ENCODE measurements at places on chromosomes 1 and 21. TPM values are rescaled to one million over a fixed set of nuclear protein-coding genes. Genes with fewer than 3 reads are reported as not detected.

DNA sequence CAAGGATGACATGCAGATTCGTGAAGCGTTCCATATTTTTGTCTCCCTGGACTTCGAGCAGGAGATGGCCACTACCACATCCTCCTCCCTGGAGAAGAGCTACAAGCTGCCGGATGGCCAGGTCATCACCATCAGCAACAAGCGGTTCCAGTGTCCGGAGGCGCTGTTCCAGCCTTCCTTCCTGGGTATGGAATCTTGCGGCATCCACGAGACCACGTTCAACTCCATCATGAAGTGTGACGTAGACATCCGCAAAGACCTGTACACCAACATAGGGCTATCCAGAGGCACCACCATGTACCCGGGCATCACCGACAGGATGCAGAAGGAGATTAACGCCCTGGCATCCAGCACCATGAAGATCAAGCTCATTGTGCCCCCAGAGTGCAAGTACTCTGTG, 3.3 kb downstream of the TMEM222 start:
- no peak for DNase-seq

DNA sequence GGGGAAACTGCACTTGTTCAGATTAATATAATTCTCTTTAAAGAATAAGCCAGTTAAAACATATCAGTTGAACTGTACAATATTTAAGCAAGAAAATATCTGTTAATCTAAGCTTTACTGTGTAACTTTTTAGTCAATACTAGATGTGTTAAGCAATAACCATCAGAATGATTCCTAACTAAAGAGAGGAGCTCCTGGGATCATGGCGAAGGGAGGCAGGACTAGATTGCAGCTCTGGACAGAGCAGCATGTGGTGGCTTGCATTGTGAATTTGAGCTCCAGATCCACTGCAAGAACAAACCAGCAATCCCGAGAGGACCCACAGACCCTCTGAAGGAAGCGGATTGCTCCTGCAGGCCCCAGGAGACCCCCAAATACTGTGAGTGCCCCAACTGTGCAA, 21.9 kb downstream of the LYST start:
- DNase-seq: no peak

GRCh38 chr1:3456449-3456963, 2.0 kb downstream of the ARHGEF16 start:
- no peak for DNase-seq

The RASSF5 gene
- 158 TPM for total RNA-seq

DNA sequence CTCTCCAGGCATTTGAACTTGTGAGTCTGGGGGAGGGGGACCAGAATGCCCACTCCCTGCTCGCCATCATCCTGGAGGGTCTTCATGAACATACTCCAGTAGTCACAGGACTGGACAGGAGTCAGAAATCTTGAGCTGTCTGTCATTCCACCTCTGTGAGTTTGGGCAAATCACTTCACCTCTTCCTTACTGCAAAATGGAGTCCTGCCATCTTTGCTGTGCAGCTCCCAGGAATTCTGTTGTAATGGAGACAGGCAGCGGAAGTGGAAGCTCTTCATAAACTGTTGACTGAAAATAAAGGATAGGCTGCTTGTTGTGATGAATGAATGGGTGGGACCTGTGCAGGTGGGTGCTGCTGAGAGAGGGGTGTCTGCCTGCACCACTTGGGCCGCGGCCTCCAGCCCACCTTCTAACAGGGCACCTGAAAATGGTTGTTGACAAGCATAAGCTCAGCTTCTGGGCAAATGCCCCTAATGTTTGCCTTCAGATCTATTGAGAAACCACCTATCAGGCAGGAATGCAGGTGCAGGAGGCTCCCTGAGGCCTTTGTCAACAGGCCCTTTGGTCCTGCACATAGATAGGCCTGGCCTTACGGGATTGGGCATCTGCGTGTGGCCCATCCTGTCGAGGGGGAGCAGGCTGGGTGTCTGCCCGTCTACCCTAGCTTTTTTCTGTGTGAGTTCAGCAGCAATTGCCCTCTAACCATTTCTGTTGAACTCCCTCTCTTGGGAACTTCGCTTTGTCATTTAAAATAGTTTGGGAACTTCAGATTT, 321.0 kb downstream of the RPS6KC1 start:
- no peak for DNase-seq

- DNase-seq: no peak
These were observed 253.8 kb downstream of the DYRK1A start for GRCh38 chr21:37620401-37620800.

DNA sequence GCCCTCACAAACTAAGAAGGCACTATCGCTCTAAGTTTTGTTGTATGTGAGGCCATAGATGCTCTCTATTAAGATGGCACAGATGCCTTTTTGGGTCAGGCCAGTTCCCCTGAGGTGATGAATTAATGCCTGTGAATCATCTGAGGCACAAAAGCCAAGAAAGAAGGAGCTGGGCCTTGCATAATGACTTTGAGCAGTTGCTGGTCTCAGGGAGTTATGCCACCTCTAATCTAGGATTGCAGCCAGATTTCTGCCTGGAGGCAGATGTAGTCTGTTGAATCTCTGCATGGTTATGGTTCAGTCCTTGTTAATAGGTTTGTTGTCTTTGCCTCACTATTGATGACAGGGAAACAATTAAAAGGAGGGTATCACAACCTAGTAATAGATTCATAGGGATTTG, 168.1 kb upstream of the CHRM3 start:
- DNase-seq: no peak

- peak; percentile 43 for DNase-seq
These were observed 1.7 kb upstream of the RIPK4 start for GRCh38 chr21:41768437-41769042.

The MAGI3 gene
- 4.9 TPM for total RNA-seq

DNA sequence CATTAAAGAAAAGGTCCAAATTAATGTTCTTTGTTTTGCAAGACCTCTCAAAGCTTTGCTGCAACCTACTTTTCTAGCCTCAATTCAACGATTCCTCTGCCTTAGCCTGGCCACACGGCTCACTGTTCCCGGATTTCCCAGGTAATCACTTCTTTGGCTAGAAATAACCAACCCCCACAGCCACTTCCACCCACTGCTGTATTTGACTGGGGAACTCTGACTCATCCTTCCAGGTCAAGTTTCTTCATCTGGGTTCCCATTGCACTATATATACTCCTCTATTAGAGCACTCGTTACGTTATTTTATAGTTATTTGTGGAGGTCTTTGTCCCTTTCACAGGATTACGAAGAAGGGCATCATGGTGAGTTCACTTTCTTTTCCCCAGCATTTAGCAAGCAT, 185.9 kb downstream of the CACNA1E start:
- DNase-seq: no peak

The TGFB2 gene
- total RNA-seq: not detected

DNA sequence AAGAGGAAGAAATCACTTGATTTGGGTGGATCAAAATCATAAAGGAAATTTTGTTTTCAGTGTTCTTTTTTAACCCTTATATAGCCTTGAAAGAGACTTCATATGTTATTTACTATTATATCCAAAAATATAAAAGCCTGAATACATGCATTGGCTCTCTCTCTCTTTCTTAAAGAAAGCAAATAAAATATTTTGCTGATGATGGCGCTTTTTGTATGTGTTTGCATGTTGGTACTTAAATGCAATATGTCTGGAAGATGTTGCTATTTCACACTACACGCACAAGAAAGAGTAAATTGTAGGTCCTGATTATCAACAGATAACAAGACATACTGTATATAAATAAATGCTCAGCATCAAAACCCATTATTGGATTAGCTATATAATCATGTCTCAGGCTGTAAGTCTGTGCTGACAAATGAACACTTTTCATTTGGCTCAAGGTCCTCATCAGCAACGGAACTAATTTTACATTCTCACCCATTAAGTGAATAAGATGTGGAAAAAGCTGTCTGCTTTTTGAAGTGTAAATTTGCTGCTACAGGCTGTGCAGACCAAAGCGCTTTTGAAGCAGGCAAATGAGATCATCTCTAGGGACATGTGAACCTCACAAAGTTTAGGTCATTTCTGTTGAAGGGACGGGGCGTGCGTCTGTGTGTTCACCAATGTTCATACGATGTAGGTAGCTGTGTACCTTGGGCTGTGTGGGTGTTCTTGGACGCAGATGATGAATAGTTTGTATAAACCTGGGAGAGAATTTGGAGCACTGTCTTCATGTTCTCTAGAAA, 122.4 kb upstream of the LMO4 start:
- DNase-seq: no peak

- no peak for DNase-seq
These were observed 72.5 kb downstream of the SYDE2 start for GRCh38 chr1:85128316-85128715.

DNA sequence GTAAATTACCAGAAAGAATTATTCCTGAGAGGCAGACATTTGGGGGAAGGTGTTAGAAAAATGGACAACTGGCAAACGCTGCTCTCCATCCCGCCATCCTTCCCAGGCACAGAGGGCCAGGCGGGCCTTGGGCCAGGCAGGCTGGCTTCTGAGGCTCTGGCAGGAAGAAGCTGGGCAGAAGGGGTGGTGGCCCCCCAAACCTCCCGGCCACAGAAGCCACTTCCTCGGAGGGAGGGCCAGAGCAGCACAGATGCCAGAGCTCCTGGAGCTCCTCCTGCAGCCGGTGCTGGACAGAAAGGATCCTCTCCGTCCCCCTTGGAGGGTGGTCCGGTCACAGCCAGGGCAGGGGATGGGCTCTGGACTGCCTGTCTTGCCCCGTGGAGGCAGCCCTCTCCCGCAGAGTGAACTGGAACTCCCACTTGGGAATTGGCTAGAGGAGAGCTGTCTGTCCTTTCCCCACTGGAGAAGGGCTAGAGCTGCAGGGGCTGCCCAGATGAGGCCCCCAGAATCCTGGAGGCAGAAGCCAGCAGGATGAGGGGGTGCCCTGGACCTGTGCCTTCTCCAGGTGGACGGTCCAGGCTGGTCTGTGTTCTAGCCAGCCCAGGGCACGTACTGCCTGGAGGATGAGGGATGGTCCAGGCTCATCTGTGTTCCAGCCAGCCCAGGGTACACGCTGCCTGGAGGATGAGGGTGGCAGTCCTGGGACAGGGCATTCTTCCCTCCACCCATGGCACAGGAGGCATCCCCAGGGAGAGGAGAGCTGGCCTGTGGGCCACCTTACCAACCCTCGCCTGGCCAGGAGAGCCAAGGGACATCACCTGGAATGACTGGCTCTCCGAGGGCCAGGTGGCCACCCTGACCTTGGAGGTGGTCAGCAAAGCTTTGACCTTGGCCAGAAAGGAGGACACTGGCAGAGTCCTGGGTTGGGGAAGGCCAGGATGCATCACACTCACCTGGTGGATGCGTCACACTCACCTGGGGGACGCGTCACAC, 47.4 kb upstream of the ACTRT2 start:
- no peak for DNase-seq

The ZBED6 gene
- 31.0 TPM for total RNA-seq

GRCh38 chr1:236808005-236808404, 12.9 kb downstream of the MTR start:
- DNase-seq: no peak

DNA sequence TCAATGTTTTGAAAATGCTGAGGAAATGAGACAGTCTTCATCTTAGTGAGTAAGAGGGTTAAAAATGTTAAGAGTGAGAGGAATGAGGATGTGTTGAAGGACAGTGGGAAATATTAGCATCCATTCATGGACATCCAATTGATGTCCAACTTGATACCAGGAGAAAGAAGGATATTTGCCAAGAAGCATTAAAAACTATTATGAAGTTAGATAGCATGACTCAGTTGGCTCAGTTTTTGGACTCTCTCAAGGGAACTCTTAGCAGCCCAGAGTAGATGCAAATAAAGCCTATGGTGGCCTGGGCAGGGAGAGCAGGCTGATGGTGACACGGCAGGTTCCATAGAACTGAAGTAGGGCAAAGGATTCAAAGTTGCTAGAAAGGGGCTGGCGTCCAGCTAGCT, 171.0 kb downstream of the ZZZ3 start:
- DNase-seq: no peak

The MFSD2A gene
- 3.7 TPM for total RNA-seq

The FNDC5 gene
- total RNA-seq: not detected

The EXO1 gene
- 2.3 TPM for total RNA-seq

GRCh38 chr1:2212532-2213491, 15.3 kb upstream of the SKI start:
- DNase-seq: peak; percentile 47

DNA sequence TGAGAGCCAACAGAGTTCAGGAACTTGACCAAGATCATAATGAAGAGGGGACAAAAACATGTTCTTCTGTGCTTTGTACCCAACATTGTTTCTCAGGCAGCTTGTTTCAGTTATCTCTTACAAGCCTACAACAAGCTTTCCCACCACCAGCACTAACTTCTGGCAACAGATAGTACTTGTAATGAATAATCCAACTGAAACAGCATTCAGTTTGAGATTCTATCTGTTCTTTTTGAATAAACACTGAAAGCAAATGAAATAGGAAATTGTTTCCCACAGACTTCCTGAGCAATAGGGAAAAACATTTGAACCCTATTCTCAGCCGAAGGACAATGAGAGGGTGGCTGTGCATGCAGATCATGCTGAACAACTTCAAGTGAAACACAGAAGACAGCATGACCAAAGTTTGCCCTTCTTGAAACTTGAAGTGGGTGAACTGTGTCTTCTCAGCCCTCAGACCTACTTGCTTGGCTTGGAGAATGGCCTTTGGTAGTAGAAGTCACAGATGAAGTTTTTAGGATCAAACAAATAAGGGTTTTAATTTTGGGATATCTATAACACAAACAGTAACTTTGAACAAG, 11.2 kb upstream of the HOOK1 start:
- no peak for DNase-seq

DNA sequence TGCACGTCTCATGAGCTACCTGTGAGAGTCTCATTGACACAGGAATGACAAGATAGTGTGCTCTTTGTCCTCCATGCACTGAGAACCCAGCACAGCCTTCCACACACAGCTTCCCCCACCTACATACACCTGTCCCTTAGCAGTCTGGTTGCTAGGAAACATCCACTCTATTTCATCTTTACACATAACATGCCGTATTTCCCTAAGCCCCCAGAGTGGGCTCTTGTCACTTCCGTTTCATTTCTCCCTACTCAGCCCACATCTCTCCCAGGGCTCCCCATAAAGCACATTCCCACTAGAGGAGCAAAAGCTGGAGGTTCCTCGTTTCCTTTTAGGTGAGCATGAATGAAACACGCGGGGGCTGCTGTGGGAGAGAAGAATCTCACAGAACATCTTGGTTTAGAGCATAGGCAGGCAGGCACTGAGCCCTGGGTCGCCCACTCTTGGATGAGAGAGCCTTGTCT, 137.1 kb downstream of the ETS2 start:
- DNase-seq: no peak

The USP16 gene
- 72.8 TPM for total RNA-seq

The RHCE gene
- total RNA-seq: not detected

- no peak for DNase-seq
These were observed 62.0 kb upstream of the ST6GALNAC3 start for GRCh38 chr1:76012341-76013205.

DNA sequence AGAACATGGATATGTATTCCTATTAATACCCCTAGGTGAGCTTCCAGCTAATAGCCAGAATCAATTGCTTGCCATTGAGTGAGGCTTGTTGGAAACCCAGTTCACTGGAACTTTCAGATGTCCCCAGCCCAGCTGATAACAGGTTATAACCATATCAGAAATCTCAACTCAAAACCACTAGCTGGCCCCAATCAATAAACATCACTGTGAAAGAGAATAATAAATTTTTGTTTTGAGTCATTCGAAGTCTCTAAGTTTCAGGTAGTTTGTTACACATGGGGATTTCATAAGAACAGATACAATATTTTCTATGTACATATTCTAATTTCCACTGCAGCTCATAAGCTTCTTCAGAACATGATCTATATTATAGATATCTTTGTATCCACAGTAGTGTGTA, 162.9 kb upstream of the SNX7 start:
- no peak for DNase-seq

GRCh38 chr1:2001773-2002411, 1.7 kb downstream of the CFAP74 start:
- no peak for DNase-seq
